Upper lobe of left lung (tissue), 6 donors: ENCODE measurements at places on chromosomes 16 and 17.

- no peak for DNase-seq
These were observed 6.9 kb downstream of the CREBBP start for GRCh38 chr16:3873482-3874173.

GRCh38 chr16:80296034-80296433 lies 244.8 kb upstream of the DYNLRB2 start:
- no peak for DNase-seq

DNA sequence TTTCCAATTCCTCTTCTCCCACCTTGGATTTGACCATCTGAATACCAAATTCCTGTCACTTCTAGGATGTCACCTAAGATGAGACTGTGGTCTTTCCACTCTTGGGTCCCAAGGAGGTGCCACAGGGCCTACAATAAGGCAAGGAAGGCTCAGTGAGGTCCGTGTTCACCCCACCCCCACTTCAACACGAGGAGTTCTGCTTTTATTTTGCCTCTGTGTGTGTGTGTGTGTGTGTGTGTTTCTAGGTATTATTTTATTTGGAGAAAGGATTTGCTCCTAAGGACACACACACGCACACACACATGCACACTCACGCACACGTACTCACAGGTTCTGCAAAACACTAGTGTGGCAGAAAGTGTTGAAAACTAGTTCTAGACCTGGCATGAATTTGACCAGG lies 24.5 kb upstream of the PHOSPHO1 start:
- no peak for DNase-seq

GRCh38 chr16:1109648-1110047 lies 13.6 kb upstream of the C1QTNF8 start:
- no peak for DNase-seq

GRCh38 chr17:7043497-7044198 lies at the start of gene SLC16A11:
Gene SLC16A11, minus strand, starts transcription at chr17:7044092. Its CDS starts 579 bp downstream, at chr17:7043513.
- peak; percentile 68 for DNase-seq

DNA sequence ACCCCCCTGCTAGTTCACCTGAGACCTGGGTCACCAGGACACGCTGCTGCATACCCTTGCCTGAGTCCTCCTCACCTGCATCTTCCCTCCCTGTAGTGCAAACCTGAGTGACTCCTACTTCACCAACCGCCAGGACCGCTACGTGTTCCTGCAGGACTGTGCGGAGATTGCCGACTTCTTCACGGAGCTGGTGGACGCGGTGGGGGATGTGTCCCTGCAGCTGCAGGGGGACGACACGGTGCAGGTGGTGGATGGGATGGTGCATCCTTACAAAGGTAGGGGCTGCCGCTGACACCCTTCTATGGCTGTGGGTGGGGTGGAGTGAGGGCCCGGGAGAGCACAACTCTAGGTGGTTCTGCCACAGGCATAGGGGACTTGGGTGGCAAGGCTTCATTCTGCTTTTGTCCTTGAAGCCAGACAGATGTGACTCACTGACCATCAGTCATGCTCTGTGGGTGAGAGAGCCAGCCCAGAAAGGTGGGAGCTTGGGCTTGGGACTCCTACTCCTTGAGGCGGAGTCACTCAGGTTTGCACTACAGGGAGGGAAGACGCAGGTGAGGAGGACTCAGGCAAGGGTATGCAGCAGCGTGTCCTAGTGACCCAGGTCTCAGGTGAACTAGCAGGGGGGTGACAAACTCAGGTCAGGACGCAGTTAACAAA lies 22.3 kb downstream of the PGS1 start:
- no peak for DNase-seq

- peak; percentile 50 for DNase-seq
These were observed 7.3 kb upstream of the ZDHHC7 start for GRCh38 chr16:85018529-85019236.

DNA sequence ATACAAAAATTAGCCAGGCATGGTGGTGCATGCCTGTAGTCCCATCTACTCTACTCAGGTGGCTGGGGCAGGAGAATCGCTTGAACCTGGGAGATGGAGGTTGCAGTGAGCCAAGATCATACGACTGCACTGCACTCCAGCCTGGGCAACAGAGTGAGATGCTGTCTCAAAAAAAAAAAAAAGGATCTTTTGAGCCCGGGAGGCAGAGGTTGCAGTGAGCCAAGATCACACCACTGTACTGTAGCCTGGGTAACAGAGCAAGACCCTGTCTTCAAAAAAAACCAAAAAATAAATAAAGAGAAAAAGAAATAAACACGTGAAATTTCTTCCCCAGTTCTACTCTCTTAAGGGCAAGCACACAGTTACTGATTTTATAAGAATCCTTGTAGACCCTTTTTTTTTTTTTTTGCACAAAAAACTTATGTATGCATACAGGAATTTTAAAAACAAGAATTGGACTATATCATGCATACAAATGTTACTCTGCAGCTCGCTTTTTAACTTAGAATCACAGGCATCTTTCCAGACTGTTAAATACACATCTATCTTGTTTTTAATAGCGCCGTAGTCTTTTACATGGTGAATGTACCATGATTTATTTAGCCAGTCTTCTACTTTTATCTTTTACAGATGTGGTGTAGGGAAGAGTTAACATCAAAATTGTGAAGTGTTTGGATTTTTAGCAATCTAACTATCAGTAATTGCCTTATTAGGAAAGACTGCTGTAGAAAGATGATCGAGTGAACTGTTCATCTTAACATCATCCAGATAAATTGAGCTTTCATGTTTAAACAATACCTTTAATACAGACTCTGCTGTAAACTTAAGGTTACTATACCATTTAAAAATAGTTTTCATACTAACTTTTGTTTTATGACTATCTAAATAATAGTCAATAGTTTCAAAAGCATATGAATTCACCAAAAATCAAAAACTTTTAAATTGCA lies 14.6 kb downstream of the CDH3 start:
- DNase-seq, result no peak

- DNase-seq, result no peak
These were observed 313.3 kb upstream of the XYLT1 start for GRCh38 chr16:17784073-17784472.

- DNase-seq, result no peak
These were observed 2.5 kb downstream of the ITGAX start for GRCh38 chr16:31357324-31358109.

DNA sequence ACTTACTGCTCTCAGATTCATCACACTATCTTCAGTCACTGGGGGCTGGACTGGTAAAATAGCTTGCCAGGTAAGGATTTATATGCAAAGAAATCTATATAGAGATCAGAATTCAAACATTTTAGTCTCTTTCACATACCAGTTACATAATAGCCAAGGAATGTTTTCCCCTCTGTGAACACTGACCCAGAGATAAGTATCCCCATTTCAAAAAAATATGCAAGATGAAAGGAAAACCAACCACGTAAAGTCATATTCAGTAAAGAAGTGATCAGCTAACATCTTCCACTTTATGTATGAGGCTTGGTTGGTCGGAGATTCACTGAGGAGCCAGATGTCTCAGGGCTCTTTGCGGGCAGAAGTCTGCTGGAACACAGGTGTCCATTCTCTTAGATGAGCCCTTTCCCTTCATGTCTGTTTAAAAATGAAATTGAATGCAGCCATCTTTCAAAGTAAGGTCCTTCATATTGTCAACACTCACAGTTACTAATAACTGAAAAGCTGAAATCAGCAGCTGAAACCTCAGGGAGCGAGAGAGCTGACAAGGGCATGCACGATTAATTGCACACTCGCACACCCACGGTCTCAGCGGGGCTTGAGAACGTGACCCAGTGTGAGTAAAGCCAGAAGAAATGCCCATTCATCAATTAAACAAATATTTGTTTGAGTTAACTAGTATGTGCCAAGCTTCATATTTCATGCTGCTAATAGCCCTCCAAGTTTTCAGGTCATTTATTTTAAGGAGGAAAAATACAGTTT lies 161.2 kb downstream of the MRTFB start:
- no peak for DNase-seq

DNA sequence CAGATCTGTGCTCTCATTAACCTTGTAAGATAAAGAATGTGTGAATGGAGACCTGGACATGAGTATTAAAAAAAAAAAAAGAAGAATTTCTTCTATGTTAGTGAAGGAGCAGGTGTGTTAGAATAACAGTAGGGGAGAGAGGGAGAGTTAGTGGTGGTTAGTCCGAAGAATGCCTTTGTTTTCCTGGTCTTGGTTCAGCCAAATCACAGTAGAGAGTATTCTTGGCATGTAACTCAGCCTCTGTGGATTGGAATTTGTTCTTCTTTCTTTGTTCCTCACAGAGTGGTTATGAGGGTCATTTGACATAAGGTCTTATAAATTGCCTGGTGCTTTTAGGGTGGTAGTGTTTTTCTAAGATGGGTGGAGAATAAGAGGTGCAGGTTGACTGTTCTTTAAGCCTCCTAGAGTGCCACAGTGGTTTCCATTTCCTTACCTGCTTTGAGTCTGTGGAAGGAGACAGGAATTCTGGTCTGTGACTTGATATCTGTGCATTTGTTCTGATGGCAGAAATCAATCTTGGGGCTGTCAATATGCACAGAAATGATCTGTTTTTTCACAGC lies 17.6 kb downstream of the NUP93 start:
- no peak for DNase-seq
